ENCODE measurements at places on chromosomes 3 and 15. TPM values are rescaled to one million over a fixed set of nuclear protein-coding genes. Genes with fewer than 3 reads are reported as not detected.

DNA sequence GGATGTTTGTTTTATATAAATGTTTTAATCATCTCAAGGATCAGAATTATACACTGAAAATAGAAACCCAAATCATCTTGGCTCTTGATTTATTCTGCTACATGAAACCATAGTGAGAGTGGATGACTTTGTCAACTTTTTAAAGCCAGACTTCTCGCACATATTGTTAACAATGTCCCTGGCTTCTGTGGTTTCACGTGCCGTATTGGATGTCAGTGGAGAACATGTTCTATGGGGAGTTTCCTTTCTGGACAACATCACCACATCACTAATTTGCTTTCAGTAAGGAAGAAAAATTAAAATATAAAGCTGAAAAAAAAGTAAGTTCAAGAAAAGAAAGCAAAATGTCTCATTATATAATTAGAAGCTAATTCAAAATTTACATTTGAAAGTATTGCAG, 297.1 kb upstream of the MME start:
- DNase-seq: no peak

DNA sequence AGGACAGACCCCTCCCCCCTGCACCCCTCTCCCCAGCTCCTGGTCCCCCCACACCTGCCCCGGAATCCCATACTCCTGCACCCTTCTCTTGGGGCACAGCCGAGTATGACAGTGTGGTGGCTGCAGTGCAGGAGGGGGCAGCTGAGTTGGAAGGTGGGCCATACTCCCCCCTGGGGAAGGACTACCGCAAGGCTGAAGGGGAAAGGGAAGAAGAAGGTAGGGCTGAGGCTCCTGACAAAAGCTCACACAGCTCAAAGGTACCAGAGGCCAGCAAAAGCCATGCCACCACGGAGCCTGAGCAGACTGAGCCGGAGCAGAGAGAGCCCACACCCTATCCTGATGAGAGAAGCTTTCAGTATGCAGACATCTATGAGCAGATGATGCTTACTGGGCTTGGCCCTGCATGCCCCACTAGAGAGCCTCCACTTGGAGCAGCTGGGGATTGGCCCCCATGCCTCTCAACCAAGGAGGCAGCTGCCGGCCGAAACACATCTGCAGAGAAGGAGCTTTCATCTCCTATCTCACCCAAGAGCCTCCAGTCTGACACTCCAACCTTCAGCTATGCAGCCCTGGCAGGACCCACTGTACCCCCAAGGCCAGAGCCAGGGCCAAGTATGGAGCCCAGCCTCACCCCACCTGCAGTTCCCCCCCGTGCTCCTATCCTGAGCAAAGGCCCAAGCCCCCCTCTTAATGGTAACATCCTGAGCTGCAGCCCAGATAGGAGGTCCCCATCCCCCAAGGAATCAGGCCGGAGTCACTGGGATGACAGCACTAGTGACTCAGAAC, 9.8 kb downstream of the MAP1A start:
- DNase-seq: no peak

The ITIH4 gene
- total RNA-seq: 8.2 TPM

- no peak for DNase-seq
These were observed 672.3 kb downstream of the FHIT start for GRCh38 chr3:60578936-60579335.

The PODXL2 gene
- 4.3 TPM for total RNA-seq

The SCN5A gene
- total RNA-seq: not detected

DNA sequence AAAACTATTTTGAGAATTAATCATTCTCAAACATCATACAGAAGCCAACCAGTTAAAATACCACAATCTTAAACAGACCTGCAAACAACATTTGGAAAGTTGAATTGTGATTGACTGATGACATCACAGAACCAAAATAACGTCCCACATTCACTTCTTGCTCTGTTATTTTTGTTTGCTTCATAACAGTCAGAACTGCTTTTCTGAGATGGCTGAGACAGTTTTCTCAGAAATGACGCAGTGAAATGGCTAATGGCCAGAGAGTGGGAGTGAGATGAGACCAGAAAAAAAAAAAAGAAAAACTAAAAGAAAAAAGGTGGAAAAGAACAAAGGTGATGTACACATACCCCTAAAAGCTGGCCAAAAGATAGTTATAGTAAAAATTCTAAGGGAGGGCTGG, 1061.2 kb downstream of the FHIT start:
- no peak for DNase-seq

DNA sequence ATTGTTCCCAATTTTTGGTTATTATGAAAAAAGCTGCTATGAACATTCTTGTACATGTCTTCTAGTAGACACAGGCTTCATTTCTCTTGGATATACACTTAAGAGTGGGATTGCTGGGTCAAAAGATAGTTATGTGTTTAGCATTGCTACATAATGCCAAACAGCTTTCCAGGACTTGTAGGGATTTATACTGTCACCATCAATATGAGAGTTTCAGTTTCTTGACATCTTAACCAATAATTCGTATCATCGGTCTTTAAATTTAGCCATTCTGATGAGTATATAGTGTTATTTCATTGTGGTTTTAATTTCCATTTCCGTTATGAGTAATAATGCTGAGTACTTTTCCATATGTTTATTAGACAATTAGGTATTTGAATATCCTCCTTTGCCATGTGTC, 190.3 kb upstream of the PFN2 start:
- DNase-seq: no peak

The GOLGA8B gene
- 135 TPM for total RNA-seq

The SAMMSON gene
- total RNA-seq: not detected

GRCh38 chr15:62573876-62574275, 408.8 kb upstream of the C2CD4B start:
- DNase-seq: no peak

- no peak for DNase-seq
These were observed 520.0 kb downstream of the GABRG3 start for GRCh38 chr15:27490867-27491595.

DNA sequence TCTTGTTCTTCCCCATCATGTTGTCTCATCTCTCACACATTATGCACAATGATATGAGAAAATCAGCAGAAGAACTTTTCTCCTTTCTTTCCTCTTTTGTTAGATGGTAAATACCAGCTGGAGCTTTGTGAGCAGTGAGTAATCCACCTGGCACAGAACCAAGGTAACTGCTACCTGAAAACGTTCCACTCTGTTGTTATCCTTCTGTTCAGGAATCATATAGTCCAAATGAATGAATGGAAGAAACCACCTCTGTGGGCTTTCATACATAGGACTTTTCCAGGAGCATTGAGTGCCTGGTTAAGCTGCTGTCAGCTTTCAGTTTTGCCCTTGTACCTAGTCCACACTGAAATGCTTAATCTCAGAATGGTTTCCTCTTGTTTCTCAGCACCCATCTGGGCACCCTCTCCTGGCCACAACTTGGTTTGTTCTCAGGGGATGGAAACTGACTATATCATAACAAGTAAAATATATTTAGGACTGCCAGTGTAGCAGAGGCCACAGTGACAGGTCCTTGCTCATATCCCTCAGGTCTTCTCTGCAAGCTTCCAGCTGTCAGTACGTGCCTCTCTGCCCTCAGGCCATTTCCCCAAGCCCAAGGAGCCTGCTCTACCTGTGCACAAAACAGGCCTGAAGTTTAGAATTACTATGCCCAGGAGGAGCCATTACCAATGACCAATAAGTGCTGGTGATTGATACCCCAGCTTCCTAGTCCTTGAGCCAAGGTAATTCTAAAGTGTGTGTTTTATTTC, 23.5 kb upstream of the SLC4A7 start:
- no peak for DNase-seq

- no peak for DNase-seq
These were observed 247.7 kb downstream of the MYRIP start for GRCh38 chr3:40057077-40057476.

DNA sequence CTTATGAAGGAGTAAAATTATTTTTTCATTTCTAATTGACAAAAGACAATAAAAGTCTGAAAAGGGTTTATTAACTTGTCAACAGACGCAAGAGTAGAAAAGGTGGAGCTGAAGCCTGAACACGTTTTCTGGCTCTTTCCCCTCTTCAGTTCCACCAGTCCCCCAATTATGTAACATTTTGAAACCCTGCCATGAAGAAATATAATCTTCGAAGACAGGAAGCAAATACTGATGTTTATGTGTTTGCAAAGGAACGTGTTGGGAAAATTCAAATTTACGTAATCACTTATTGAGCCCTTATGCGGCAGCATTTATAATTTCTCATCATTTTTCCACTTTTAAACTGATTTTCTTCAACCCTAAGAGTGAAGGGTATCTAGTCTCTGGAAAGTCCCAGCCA, 767 bp downstream of the AP3S2 start:
- no peak for DNase-seq

The C3orf49 gene
- total RNA-seq: not detected

DNA sequence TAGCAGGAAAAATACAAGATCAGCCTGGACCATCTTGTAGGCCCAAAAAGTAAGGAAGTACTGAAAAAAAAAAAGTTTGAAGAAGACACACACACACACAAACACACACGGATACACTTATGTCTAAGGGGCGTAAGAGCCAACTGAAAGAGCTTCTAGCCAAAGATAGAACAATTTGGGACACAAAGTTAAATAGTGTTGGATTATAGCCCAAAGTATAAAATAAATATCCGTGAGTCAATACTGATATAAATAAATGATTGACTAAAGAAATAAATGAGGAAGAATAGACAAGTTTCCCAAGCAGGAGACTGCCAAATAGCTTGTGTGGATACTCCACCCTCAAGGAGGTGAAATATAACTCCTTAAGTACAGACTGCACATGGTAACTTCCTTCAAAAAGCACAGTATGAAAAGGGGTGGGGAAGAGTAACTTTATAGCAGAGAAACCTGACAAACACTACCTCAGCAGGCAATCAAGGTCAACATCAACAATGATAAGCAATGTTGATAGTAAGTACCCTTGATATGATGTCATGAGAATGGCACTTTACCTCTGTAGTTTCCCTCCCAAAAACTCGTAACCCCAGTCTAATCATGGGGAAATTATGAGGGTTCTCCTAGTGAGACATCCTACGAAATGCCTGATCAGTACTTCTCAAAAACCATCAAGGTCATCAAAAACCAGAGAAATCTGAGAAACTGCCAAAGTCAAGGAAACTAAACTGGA, 187.3 kb upstream of the ATP11B start:
- DNase-seq: no peak

All from activated T-cell treated with anti-CD3 and anti-CD28 coated beads, Interleukin-2, amount 50 U/mL, for 4 hours (primary cell).